ENCODE measurements at places on chromosomes 5 and 9.

DNA sequence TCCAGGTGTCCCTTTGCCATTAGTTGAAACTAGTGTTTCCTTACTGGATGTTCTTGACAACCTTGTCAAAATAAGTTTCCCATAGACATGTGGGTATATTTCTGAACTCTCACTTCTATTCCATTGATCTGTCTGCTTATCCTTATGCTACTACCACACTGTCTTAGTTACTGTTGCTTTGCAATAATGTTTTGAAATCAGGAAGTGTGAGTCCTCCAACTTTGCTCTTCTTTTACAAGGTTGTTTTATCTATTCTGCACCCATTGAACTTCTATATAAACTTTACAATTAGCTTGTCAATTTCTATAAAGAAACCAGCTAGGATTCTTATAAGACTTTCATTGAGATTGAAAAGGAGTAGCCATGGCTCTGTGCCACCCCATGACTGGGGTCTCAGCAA lies 24.3 kb downstream of the CD14 start:
- DNase-seq = no peak

DNA sequence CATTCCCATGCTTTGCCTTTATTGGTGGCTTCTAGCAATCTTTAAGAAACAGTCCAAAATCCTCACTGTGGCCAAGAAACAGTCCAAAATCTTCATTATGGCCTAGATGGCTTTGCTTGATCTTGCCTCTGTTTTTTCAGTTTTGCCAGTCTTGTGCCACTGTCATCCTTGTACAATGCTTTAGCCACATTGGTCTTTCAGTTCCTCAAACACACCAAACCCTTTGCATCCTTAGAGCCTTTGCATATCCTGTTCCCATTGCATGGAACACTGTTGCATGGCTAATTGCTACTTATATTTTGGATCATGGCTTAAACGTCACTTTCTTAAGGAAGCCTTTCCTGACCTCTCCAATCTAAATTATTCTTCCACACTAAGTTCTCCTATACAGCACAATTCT lies 22.1 kb downstream of the MRRF start:
- DNase-seq = no peak

DNA sequence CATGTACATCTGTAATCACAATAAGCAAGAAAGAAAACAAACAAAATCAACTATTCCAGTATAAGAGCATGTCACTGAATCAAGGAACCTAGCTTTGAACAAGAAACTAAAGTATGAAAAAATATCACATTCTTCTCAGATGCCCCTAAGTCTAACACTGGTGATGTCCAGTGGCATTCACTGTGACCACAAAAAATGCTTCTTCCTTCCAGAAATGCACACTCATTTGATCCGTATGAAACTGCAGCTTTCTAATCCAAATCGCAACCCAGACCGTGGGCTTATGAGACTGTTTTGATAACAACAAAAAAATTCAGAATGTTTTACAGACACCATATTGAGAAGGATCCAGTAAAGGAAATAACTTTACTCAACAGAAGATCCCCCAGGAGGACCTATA lies 320.1 kb upstream of the TARS1 start:
- no peak for DNase-seq

GRCh38 chr9:91677331-91677730 lies 253.7 kb upstream of the NFIL3 start:
- no peak for DNase-seq

DNA sequence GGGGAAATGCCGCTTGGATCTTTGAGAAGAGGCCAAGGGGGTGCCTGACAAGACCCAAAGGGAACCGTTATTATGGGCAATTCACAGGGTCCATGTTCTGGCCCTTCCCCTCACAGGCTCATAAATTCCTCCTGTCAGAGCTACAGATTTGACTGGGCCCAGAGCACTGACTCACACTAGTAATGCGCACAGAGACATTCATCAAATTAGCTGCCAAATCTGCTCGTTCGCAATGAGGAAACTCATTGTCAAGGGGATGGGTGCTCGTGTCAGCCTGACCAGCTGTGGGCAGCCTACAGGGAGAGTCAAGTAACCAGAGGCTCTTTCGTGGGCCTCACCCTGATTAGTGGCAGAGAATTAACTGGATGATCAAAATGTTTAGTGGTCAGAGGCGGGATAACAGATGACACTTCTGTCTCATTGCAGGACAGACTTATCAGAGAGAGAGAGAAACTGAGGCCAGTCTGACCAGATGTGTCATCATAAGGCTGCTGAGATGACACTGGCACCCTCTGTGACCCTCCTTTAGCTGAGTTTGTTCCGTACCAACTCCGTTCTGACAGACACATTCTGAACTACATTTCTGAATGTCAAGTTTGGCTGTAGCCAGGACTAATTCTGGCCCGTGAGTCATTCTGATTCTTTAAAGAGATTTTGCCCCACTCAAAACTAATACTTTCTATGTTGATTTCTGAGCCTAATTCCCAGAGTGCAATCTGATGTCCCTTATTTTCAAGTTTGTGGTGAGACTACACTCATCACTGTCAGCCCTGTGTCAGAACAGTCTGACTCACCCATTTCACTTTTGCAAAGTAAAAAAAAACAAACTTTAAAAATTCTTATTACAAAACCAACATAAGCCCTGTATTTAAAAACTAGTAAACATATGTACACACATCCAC lies 377.1 kb downstream of the ACTL7B start:
- DNase-seq = no peak

- DNase-seq = no peak
Observed at GRCh38 chr9:88657893-88658292, 122.9 kb downstream of the NXNL2 start.

GRCh38 chr9:37997636-37998374 lies 71.2 kb downstream of the SHB start:
- DNase-seq = no peak
